Activated CD4-positive, alpha-beta T cell treated with anti-CD3 and anti-CD28 coated beads, Interleukin-2, amount 50 U/mL, for 16 hours (primary cell): ENCODE measurements at places on chromosomes 1 and 21.

DNA sequence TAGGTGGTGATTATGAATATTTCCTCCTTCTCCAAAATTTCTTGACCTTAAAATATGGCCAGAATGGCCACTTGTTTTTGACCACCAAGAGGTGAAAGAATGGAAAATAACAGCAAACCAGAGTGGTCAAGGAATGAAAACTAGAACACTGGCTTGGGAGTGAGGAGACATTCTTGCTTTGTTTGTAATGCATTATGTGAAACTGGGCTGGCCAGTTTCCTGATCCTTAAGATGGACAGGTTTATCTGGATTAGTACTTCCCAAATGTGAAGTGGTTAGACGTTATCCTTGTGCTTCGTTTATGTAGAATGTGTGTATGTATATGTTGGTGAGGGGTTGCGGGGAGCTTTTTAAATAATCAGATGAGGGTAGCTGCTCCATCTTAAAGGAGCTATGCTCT, 12.8 kb downstream of the PLA2G4A start:
- DNase-seq, result no peak

DNA sequence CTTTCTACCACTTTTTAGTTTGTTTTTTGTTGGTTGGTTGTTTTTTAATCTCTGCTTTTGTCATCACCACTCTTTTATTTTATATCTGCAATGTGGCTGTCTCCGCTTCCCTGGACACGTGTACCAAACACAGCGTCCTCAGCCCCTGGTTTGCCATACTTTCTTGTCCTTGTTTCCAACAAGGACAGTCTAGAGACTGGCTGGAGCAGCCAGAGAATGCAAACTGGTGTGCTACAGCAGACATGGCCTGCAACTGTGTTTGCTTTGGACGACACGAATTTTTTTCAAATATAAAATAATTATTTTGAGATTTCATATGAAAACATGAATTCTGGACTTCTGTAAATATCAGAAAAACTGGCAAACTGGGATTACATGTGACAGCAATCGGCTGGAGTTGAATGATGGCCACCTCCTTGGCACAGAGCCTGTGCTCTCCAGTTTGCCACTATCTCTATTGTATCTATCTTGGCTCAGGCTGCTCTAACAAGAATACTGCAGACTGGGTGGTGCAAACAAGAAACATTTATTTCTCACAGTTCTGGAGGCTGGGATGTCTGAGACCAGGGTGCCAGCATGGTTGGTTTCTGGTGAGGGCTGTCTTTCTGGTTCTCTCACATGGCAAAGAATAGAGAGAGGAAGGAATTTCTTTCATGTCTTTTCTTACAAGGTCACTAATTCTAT, 34.6 kb upstream of the POU2F1 start:
- DNase-seq, result no peak

DNA sequence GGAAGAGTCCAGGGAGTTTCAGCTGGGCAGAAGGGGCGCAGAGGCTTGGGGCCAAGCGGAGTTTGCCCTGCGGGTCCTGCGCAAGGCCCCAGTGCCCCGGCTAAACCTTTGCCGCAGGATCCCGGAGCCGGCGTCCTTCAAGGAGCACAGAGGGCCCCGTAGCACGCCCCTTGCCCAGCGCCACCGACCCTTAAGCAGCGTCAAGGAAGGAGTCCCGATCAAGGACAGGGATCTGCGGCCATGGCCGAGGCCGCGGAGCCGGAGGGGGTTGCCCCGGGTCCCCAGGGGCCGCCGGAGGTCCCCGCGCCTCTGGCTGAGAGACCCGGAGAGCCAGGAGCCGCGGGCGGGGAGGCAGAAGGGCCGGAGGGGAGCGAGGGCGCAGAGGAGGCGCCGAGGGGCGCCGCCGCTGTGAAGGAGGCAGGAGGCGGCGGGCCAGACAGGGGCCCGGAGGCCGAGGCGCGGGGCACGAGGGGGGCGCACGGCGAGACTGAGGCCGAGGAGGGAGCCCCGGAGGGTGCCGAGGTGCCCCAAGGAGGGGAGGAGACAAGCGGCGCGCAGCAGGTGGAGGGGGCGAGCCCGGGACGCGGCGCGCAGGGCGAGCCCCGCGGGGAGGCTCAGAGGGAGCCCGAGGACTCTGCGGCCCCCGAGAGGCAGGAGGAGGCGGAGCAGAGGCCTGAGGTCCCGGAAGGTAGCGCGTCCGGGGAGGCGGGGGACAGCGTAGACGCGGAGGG, 520 bp downstream of the CLIC6 start:
- DNase-seq, result no peak

DNA sequence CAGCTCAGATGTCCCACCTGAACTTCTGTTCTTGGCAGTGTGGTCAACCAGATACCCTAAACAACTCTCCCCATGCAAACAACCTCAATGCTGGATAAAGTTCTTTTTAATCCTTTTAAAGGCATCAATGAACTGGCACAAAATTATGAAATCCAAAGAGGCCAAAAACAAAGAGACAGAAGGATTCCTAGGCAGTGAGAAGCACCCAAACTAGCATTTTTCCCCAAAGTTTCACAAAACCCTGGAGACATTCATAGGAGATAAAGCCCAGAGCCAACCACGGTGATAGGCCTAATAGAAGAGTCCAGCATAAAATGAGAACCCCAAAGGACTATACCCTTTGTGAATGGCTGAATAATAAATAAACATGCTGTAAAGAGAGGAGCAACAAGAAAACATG, 50.7 kb downstream of the MATN1 start:
- DNase-seq, result no peak

DNA sequence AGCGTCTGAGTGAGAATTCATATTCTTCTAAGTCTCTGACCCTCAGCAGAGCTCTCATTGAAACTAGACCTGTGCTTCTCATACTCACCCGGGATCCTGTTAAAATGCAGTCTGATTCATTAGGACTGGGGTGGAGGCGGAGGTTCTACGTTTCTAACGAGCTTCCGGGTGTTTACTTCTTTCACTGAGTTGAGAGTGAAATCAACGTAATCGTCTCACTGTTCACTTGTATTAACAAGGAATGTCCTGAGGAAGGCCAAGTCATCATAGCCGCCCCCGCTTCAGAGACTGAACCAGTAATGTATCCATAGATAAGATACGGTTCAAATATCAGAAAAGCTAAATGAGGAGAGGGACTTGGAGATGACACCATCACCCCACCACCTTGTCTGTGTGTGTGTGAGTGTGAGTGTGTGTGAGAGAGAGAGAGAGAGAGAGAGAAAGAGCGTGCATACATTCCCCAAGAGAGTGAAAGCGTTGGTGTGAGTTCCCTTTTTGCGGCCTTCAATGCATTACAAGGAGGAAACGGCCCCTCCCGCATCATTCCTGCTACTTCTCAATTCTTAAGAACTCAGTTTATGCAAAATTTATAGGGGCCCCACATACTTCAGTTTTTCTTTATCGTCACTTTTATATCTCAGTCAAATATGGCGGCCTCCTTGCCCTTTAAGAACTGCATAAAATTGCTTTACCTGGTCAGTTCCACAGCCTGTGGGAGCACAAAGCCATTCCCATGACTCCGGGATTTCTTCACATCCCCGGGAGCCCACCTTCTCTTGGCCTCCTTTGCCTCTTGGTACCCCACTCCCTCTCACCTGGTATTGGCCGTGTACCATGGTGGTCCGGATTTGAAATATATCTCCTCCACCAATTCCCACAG, 19.8 kb downstream of the KMO start:
- DNase-seq, result peak; percentile 29

GRCh38 chr1:74340656-74341055, 105.5 kb downstream of the TNNI3K start:
- no peak for DNase-seq

GRCh38 chr1:40575336-40575735, 43.9 kb downstream of the ZNF684 start:
- DNase-seq, result no peak

GRCh38 chr1:230792691-230793462, 45.7 kb downstream of the CAPN9 start:
- DNase-seq, result no peak

- DNase-seq, result peak; percentile 68
These were observed 60.8 kb downstream of the FASLG start for GRCh38 chr1:172719694-172720138.

DNA sequence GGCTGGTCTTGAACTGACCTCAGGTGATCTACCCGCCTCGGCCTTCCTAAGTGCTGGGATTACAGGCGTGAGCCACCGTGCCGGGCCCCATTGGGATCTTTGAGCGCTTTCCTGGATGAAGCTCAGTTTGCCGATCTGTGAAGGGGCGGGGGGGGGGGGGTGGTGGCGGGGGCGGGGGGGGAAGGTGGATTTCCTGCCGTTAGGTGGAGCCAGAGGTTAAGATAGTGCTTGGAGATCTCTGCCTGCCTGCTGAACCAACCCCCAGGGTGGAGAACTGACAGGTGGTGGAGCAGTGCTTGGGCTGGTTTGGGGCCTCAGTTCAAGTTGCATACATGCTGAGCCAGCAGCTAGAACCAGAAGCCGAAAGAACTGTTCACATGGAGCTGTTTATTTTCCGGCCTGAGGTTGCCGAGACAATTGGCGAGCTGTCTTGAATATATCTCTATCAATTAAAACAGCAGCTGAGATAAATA, 1.7 kb downstream of the TMCC2 start:
- DNase-seq, result peak; percentile 86

GRCh38 chr1:183498342-183498991, 26.2 kb downstream of the SMG7 start:
- no peak for DNase-seq

DNA sequence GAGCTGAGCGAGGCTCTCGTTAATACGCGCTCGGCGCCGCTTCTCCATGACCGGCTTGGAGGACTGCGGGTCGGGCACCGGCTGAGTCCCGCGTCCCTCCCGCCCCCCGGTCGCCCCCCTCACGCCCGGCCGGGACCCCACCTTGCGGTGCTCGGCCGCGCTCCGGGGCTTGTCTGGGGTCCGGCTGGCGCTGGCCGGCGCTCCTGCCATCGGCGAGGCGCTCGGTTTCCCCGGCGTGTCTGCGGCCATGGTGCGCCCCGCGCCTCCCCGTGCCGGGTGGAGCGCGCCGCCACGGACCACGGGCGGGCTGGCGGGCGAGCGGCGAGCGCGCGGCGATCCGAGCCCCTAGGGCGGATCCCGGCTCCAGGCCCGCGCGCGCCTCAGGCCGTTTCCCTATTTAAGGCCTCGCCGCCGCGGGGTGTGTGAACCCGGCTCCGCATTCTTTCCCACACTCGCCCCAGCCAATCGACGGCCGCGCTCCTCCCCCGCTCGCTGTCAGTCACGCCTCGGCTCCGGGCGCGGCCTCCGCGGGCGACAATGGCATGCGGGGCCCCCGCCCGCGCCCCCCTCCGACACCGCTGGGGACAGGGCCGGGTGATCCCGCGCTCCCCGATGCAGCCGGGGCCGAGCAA, at the start of gene HES4:
TSS of gene HES4 (minus strand) at position 373 of the 632 bp plus-strand sequence. CDS start at position 249, 124 bp downstream.
- peak; percentile 55 for DNase-seq

GRCh38 chr1:202935844-202936243, 8.8 kb upstream of the KLHL12 start:
- no peak for DNase-seq

DNA sequence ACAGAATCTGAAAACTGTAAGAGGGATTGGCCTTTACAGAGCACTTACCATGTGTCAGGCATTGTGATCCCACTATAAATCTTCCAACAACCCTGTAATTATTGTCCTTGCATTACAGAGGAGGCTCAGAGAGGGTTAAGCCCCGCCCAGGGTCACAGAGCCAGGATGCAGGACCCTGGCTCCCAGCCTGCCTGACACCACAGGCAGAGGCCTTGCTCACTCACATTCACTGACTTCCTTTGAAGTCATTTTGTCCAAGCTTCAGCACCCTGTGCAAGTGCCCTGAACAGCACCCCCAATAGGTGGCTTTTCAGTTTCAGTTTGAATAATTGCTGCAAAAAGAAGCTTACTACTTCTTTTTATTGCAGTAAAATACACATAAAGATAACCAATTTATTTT, 256.8 kb upstream of the NFIA start:
- peak; percentile 21 for DNase-seq

DNA sequence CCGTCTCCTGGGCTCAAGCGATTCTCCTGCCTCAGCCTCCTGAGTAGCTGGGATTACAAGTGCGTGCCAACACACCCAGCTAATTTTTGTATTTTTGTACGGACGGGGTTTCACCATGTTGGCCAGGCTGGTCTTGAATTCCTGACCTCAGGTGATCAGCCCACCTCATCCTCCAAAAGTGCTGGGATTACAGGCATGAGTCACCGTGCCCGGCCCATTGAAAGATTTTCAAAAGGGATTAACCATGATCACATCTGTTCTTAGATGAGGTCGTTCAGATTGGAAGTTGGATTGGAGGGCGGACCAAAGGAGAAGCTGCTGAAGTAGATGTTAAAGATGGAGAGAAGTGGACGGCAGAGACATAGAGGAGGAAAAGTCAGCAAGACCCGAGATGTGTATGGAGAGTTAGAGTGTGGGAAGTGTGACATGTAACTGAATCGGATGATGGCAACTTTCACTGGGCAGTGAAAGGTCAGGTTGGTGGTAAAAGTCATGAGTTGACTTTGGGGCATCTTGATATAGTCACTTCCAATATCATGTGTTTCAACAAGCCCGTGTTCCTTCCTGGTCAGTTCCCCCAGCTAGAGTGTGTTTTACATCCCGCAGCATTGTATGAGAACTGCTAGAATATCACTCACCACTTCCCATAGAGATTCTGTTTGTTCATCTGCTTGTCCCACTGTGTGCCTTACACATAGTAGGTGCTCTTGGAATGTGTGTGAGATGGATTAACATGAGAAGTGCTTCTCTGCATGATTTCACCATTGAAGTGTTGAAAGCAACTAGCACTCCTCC, 54.4 kb upstream of the TINAGL1 start:
- no peak for DNase-seq

- DNase-seq, result no peak
These were observed 339.0 kb downstream of the BRINP3 start for GRCh38 chr1:190138702-190139101.

GRCh38 chr1:45686015-45686287, 382 bp downstream of the GPBP1L1 start:
- DNase-seq, result peak; percentile 46

DNA sequence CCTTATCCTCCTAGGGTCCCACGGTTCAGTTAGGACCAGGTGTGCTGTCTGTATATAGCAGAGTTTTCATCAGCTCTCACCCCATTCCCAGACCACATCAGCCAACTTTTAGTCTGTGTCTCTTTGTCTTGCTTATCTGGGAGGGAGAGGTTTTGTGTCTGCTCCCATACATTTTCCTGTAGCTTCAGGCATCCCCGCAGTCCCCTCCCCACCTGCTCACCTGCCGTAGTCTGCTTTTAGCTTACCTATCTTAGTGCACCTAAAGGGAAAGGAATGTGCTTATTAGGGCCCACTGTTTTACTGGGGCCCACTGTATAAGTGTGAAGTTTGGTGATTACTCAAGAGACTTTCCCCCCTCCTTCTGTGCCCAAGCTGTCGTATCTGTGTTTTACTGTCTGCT, 225.1 kb downstream of the PLA2G4A start:
- DNase-seq, result no peak

DNA sequence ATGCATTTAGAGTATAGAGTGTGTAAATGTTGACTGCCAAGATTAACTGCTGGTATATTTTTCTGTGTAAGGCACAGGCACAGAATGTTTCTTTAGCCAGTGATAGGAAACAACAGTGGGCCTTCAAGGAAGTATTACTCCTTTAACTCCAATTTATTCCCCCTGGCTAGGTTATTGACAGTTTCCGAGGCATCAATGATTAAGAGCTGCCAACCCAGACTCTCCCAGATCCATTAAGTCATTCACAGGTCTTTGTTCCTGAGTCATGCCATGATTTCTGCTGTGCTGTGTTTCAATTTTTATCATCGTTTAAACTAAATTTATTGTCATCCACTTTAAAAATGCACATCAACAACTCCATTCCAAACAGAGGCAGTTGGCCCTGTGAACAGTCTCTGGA, 9.2 kb downstream of the ZNF648 start:
- no peak for DNase-seq
